ENCODE measurements at places on chromosomes 2 and 18.

DNA sequence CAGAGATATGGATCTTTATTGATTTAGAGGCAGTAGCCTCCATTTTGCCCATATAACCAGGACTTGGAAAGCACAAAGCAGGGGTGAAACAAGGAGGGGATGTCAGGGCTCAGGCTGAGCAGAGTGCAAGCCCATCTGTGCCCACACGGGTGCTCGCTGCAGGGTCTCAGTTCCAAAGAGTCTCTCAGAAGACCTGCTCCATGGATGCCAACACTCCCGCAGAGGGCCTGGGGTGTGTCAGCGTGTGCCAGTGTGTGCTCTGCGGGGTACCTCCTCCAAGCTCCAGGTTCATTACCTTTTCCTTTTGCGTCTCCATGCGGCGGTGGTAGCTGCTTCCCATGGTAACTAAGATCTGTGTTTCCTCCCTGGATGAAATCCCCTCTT is 107.5 kb downstream of the EIPR1 start:
- DNase-seq, result no peak

DNA sequence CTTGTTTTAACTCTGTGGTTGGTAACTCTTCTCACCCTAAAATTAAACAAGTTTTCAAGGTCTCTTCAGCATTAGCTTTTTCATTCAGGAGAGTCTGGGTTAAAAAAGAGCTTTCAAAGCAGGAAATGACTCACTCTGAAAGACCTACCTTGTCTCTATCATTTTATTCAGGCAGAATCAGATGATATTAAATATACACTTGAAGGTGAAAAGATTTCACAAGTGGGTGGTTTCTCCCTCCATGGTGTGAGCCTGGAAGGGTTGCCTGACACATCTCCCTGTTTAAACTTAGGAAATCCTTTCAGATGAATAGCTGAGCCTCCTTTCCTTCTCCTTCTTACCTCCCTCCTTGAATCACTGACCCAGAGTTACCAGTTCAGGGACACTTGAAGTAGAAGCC is 1402.0 kb upstream of the PIK3C3 start:
- DNase-seq, result no peak

- DNase-seq, result no peak
Observed at GRCh38 chr2:66306483-66306882, 128.4 kb upstream of the MEIS1 start.

- DNase-seq, result no peak
Observed at GRCh38 chr2:172564376-172564775, 8.5 kb downstream of the PDK1 start.

- DNase-seq, result no peak
Observed at GRCh38 chr2:67108231-67108630, 288.9 kb upstream of the ETAA1 start.

GRCh38 chr2:221267773-221268425 is 304.2 kb downstream of the EPHA4 start:
- DNase-seq, result no peak

DNA sequence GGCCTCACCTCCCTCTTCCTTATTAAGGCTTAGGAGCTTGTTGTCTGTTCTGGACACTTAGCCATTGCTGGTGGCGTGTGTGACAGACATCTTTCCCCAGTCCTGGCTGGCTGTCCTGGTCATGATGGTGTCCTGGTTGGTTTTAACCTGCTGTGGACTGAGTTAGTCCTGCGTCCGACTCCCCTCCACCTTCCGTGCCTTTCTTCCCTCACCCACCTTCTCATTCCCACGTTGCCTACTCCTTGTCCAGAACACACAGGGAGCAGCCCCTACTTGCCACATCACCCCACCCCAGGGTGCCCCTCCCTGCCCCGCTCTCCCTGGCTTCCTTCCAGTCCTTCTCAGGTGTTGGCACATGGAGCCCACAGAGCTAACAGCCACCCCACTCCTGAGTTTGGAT is 9.5 kb downstream of the ANO7 start:
- DNase-seq, result no peak

GRCh38 chr2:226338825-226339224 is 460.8 kb downstream of the IRS1 start:
- no peak for DNase-seq

All from stimulated activated CD8-positive, alpha-beta memory T cell treated with anti-CD3 and anti-CD28 coated beads, Interleukin-15, amount 100 ng/mL, for 24 hours (primary cell).